ENCODE measurements at places on chromosomes 16 and 17.

DNA sequence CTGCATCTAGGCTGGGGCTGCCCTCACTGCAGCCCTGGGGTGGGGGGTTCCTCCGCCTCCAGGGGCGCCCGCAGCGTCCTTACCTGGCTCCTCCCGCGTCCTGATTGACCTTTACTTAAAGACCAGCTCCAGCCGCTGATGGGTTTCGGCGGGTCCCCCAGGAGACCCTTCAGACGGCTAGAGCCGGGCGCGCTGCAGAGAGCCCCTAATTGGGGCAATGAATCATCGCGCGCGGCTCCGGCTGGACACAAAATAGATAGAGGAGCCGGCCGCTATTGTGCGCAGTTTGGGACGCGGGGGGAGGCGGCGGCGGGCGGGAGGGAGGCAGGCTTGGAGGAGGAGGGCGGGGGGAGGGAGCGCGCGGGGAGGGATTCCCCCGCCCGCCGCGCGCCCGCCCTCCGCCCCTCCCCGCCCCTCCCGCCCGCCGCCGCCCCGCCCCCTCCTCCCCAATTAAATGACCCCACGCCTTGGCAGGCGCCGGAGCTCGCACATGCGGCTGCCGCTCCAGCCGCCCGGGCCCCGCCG is 56.5 kb upstream of the CIBAR2 start:
- DNase-seq, result no peak

DNA sequence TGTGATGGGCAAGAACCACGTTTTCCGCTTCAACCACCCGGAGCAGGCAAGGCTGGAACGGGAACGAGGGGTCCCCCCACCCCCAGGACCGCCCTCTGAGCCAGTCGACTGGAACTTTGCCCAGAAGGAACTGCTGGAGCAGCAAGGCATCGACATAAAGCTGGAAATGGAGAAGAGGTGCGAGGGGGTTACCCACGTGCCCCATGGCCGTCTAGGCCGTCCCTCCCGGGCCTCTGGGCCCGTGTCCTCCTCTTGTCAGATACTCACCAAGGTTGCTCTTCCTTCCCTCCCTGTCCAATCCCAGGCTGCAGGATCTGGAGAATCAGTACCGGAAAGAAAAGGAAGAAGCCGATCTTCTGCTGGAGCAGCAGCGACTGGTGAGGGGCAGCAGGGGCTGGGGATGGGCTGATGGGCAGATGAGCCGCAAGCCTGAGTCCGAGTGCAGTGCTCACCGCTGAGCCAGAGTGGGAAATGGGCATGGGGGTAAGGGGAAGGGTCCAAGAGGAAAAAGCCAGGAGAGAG is 14.7 kb downstream of the SLC52A1 start:
- no peak for DNase-seq

DNA sequence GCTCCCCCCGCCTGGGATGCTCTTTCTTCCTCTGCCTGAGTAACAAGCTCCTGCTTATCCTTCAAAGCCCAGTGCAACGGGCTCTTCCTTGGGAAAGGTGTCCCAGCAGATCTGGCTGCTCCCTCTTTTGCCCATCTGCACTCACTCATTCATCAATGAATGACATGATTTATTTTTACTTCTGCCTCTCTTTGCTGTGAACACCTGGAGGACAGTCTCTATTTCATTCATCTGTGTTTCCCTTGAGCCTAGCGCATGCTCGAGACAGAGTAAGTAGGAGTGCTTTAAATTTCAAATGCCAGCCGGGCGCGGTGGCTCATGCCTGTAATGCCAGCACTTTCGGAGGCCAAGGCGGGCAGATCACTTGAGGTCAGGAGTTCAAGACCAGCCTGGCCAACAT is 22.0 kb upstream of the GINS2 start:
- no peak for DNase-seq

DNA sequence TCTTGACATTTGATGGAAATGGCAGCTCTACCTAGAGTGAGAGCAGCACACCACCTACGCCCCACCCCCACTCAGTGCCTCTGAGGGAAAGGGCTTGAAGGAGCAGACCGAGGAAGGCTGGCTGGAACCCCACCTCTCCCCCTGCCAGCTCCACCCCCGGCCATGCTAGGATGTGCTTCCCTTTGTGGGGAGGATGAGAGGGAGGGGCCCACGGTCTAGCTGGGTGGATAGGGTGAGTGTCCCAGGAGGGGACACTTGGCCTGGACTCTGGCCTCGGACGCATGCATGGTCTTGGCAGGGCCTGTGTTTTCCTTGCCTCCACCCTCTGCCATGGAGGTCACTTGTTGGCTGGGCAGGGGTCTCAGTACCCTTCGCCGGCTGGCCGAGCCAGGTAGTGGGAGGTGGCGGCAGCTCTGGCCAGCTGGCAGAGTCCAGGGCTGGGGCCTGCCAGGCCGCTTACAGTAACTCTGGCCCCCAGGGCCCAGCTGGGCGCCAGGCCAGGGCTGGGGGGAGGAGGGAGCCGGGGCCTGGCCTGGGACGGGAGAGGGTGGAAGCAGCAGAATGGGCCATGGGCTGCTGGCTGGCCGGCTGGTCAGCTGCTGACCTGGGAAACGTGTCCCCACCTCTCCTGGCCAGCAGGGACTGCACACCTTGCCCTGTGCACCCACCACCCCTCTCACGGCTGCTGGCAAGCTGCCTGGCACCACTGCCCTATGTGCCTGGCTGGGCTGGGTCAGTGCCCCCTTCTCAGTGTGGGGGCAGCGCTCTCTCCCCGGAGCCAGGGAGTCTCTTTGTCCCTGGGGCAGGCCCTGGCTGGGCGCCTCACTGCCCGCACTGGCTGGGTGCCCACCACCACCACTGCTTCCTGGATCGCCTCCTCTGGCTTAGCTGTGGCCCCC is 23.0 kb downstream of the RARA start:
- DNase-seq, result peak; percentile 80

GRCh38 chr17:36600465-36600864 is 918 bp upstream of the MRM1 start:
- no peak for DNase-seq

DNA sequence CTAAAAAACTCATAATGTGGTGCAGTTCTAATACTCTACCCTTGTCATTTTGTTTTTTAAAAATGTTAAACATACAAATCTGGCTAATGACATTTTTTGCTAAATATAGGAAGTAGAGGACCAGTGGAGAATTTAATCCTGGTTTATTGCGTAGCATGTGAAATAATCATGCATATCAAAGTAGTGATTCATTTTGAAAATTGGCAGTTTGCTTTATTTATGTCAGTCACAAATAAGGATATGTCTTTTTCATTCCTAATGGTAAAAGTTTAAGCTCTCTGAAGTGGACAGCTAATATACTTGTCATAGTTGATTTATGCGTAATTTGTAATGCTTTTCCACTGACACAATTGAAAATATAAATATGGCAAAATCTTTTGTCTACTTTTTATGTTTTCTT is 224.2 kb downstream of the BCAS3 start:
- DNase-seq, result peak; percentile 38

GRCh38 chr17:75681289-75681688 is 14.2 kb downstream of the SAP30BP start:
- no peak for DNase-seq

DNA sequence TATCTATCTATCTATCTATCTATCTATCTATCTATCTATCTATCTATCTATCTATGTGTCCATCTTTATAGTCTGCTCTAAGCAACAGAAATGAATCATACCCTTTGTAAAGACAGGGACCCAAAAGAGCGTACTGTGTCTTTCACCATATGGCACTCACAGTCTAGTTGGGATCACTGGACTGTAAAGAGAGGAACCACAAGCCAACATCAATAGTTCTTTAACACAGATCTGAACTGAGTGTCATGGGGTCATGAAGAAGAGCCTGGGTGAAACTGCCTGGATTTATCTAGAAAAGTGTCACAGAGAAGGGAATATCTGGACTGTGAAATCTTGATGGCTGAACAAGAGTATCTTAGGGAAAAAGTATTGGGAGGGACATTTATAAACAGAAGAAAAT is 619.1 kb upstream of the SOX9 start:
- DNase-seq, result no peak

- no peak for DNase-seq
These were observed 9.1 kb downstream of the FOXJ1 start for GRCh38 chr17:76131692-76132573.

GRCh38 chr16:8505327-8505991 is 84.9 kb downstream of the TMEM114 start:
- no peak for DNase-seq

GRCh38 chr16:56387396-56387795 is 37.9 kb downstream of the AMFR start:
- no peak for DNase-seq

DNA sequence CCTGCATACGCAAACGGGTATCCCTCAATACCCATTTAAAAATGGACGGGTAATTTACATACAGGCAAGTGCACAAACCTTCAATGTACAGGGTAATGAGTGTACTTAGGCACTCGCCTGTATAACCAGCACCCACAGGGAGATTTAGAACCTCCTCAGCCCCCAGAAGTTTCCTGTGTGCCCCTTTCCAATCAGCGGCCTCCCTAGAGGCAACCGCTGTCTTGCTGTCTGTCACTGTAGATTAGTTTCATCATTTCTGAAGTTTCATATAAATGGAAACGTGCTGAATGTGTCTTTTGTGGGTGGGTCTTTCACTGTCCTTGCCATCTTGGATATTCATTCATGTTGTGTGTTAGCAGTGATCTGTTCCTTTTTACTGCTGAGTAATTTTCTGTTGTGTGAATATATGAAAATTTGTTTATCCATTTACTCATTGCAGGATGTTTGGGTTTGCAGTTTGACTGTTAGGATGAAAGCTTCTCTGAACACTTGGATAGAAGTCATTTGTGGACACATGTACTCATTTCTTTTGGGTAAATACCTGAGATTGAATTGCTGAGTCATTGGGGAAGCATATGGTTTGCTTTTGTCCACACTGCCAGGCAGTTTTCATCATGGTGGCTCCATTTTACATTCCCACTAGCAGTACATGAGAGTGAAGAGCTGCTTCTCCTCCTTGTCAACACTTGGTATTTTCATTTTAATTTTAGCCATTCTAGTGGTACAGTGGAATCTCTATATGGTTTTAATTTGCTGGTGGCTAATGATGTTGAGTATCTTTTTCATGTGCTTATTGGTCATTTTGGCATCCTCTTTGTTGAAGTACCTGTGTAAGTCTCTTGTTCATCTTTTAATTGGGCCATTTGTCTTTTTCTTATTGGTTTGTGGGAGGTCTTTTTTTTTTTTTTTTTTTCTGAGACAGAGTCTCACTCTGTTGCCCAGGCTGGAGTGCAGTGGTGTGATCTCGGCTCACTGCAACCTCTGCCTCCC is 2.1 kb upstream of the ADCY7 start:
- no peak for DNase-seq

- no peak for DNase-seq
These were observed 79.7 kb downstream of the VAT1L start for GRCh38 chr16:77868052-77868451.

All from fibroblast of the conjunctiva (primary cell).